Hypothalamus (tissue), 51 donors: ENCODE measurements at places on chromosomes 6 and 20.

GRCh38 chr6:23532227-23532626, 593.8 kb upstream of the NRSN1 start:
- DNase-seq: no peak

DNA sequence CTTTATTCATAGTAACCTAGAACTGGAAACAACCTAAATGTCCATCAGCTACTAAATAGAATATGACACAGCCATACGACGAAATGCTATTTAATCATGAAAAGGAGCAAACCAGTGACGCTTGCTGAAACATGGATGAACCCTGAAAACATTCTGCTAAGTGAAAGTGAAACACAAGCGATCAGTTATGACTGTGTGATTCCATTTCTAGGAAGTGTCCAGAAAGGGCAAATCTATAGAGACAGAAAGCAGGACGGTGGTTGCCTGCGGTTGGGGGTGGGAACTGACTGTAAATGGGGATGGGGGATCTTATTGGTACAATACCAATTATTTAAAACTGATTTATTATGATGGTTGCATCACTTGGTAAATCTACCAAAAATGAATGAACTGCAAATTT, 126.8 kb downstream of the IPCEF1 start:
- DNase-seq: no peak

- DNase-seq: no peak
Observed at GRCh38 chr6:18473755-18474154, 86.6 kb downstream of the RNF144B start.

DNA sequence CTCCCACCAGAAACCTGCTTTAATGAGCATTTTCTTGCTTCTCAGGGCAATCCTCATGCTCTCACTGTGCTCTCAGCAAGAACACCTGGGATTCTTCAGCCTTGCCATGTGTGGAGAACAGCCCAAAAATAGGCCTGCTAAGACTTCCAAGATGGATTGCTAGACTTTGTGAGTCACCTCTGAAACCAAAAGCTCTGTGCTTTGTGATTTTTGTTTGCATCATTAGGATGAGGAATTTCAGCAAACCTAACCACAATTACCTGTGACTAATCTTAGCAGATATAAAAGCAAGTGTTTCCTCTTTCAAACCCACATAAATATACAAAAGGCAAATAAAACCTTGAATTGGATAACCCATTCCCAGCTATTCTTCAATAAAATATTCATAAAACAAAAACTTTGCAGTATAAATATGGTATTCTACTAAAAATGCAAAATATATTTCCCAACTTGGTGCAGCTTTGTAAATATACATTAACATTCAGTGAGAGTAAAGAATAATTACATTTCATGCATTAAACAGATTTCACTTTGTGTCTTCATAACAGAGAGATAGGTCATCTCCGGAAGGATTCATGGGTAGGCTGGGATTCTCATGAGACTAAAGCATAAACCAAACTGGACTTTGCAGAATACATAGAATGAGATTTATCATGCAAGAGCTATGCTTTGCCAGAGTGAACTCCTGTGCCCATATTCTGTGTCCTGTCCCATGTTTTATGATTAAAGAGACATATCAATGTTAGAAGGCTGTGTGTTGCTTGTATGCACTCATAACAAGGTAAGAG, 33.5 kb downstream of the TPBG start:
- DNase-seq: no peak

GRCh38 chr20:32828029-32828680, 8.4 kb downstream of the MAPRE1 start:
- no peak for DNase-seq

DNA sequence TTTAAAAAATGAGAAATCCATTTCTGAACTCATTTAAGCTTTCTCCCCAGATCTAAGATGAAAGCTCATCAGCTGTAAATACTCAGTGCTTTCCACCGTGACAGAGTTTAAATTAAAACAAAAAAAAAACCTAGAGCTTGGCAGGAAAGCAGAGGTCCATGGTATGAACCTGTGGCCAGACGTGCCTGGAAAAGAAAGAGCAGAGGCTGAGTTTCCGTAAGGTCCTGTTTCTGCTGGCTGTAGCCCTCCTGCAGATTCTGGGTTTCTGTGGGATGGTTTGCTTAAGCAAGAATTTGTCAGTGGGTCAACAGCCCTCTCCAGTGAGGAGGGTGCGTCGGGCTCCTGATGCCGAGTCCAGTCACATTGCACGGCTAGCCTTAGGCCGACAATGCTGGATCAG, 383.2 kb downstream of the SAMD5 start:
- no peak for DNase-seq

DNA sequence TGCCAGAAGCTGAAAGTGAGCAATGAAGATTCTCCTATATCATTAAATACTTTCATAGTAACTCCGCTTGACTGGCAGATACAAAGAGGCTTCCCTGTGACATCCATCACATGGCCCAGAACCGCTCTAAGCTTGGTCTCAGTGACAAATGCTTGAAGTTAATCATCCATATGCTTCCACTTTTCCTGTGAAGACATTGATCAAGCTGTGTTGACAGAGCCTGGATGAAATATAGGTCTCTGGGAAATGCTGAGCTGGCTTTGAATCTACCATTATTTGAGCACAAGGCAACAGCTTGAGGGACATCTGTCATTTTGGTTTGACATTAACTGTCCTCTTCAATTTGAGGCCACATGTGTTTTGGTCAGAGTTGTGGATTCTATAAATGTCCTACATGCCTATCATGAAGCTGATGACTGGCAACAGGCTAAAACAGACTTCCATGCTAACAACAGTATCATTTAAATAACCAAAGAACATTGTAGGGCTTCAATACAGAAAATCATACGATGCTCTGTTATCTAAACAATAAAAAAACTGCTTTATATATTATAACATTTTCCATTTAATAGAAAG, 402.2 kb upstream of the IRAK1BP1 start:
- no peak for DNase-seq

DNA sequence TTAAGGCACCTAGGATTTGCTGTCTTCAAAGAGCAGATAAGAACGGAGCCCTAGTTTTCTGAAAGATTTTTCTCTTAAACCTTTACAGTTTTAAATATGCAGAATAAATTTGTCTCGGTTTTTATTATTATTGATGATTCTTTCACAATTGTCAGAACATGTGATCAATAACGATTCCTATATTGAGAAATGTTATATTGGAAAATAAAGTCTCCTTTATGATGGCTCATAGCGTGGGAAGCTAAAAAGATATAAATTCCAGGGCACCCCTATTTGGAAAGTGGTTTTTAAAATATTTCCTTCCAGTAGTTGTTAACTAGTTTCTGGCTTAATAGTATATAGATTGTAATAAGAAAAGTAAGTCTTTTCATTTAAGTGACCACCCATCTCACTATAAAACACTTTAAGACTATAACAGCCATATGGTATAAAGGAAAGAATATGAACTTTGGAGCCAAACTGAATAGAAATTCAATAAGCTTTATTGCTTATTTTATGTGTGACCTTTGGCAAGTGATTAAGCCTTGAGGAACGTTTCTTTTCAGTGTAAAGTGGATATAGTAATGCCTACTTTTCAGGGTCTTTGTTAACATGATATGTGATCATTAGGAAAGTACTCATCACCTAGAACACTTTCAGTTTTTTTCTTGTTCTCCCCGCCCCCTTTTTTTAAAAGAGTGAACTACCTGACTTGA, 369.6 kb downstream of the LAMA2 start:
- DNase-seq: no peak

DNA sequence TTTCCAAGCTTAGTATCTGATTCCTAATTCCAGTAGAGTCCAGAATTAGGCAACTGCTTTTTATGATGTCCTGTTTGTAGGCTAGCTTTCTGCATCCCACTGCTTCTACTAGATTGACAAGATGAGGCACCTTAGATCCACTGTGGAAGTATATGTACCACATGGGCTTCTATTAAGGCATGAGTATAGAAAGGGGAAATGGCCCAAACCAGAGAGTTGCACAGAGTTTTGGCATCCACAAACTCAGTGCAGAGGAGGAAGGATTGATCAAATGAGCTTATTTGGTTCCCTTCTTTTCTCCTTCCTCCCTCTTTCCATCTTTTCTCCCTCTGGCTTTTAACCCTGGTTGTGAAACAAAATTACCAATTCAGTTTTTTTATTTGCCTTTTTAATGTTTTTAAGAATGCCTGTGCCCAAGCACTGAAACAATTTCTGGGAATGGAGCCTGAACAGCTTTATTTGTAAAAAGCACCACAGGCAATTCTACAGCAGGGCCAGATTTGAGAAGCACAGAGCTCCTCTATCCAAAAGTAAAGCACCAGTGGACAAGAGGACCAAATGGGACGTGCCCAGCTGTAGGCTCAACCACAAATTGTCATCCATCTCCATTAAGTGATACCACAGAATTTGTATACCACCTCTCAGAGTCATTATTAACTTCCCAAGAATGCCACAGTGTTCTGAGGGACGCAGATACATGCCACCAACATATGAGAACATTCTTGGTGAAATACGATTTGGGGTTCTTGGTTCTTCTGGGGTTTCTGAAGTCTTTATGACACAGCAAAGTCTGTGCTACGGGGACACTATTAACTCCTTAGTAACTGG, 969.1 kb downstream of the KIF16B start:
- no peak for DNase-seq

GRCh38 chr20:8464368-8464767, 332.3 kb downstream of the PLCB1 start:
- DNase-seq: no peak

GRCh38 chr6:3422435-3423070, 34.3 kb downstream of the SLC22A23 start:
- DNase-seq: no peak

GRCh38 chr20:54611708-54612412, 136.5 kb downstream of the DOK5 start:
- DNase-seq: no peak

- DNase-seq: no peak
Observed at GRCh38 chr6:112251171-112251875, 3.0 kb downstream of the LAMA4 start.

GRCh38 chr6:43181621-43181941, 415 bp upstream of the CUL9 start:
- DNase-seq: no peak

DNA sequence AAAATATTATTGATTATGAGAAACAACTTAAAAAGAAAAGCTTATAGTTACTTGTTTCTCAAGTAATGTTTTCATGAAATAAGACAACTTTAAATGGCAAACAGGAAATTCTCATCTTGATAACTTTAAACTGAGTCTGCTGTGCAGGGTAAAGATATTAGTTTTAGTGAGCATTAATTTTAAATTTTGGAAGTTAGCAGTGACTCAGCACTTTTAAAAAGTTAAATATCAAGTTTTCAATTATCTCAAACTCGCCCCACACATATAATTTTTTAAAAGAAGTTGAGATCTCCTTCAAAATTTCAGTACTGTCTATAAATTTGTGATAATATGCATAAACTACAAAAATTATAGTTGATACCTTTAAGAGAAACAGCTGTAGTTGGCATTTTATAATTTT, 337.3 kb upstream of the NT5E start:
- DNase-seq: no peak

GRCh38 chr6:157229132-157229618, 94.1 kb downstream of the TMEM242 start:
- no peak for DNase-seq

DNA sequence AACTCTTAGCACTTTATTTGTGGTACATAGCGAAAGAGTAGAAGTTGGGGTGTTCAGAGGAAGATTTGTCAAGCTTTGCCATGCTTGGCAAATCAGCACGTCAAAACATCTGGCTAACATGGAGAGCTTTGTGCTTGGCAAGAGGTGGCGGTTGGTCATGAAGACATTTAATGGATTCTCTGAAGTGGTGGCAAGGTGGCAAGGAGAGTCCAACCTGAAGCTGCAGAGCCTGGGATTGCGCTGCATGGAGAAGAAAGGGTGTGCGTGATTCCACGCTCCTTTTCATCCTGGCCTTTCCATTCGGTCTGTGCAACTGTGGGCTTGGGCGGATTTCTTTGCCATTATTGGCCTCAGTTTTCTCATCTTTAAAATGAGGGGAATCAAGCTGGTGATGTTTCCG, 3.1 kb downstream of the PYGB start:
- no peak for DNase-seq

GRCh38 chr6:163181666-163182180, 232.8 kb upstream of the QKI start:
- no peak for DNase-seq

GRCh38 chr6:156598855-156599180, 178.4 kb upstream of the ARID1B start:
- no peak for DNase-seq

- no peak for DNase-seq
Observed at GRCh38 chr6:81773887-81774286, 21.4 kb upstream of the TENT5A start.
